ENCODE measurements at places on chromosomes 2 and 18.

DNA sequence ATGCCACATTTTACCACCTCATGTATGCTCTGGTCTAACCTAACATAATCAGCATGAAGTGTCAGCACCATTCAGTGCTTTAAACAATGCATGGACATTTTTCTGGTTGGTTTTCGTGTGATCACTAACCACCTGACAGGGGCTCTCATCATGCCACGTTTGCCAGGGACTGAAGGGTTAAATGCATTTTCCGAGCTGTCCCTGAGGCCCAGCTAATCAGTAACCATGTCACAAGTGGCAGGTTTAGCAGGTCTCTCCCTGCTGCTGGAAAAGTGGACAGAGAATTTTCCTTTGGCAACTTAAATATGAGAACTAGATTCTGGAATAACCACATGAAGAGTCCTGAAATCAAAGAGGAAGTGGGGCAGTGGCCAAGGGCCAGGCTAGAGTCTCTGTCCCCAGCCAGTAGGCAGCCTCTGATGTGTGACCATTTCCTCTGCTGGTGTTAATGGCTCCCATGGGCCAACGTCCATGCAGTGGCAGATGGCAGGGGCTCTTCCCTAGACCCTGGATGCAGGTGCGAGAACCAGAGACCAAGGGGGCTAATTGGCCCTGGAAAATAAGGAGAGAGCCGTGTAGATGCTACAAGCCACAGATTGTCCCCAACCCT lies 69.5 kb downstream of the TPGS2 start:
- no peak for DNase-seq

DNA sequence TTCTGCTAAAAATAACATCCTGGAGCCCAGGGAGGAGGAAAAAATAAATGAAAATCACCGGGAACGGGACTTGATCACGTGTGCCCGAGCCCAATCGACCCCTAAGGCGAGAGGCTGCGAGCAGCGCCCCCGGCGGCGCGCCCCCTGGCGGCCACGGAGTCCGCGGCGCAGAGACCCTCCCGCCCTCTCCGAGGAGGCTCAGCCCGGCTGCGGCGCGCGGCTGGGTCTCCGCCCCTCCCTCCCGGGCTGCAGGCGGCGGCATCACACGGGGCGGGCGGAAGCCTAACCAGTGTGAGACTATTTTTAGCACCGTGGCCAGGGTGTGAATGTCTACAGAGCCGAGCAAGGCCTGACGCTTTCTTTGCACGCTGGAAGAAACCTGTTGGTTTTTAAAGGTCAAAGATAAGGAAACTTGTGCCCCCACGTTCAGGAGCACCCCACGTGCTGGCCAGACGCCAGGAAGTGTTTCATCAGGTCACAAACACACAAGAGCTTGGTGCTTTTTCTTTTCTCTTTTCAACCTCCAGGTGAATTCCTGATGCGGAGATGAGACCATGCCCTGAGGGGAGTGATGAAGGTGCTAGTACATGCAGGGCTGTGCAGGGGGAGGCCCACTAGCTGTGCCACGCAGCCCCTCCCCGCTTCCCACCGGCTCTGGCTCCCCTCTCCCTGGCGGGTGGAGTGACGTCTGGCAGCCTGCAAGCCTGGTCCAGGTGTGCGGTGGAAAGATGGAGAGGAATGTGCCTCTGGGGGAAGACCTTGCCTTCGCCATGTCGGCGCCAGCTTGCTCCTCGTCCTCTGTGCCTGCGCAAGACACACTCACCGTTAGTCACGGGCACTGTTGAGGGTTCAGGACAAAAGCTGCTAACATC lies 35.3 kb upstream of the DNMT3A start:
- DNase-seq: peak; percentile 91

DNA sequence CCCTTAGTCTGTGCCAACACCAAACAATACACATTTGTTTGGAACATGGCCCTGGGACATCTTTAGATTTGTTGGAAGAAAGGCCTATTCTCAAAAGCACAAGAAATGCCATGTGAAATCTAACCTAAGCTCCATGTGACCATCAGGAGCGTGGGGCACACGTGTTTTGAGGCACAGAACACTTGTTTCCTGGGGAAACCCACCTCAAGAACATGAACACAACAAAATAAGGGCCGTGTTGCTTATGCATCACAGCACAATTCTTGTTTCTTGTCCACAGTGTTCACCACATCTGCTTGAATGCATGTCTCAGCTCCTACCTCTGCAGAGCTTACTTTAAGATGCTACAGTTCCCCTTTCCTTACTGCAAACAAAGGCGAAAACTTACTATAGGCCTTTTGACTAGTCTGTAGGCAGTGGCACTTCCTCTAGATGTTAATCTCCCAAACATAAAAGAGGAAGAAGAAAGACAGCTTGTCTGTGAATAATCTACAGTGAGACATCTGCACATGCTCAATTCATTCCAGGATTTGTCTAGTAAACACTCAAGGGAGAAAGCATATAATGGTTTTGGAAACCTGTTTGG lies 165.0 kb downstream of the ANKRD44 start:
- no peak for DNase-seq

- DNase-seq: no peak
Observed at GRCh38 chr2:39492095-39492590, 55.1 kb upstream of the MAP4K3 start.

DNA sequence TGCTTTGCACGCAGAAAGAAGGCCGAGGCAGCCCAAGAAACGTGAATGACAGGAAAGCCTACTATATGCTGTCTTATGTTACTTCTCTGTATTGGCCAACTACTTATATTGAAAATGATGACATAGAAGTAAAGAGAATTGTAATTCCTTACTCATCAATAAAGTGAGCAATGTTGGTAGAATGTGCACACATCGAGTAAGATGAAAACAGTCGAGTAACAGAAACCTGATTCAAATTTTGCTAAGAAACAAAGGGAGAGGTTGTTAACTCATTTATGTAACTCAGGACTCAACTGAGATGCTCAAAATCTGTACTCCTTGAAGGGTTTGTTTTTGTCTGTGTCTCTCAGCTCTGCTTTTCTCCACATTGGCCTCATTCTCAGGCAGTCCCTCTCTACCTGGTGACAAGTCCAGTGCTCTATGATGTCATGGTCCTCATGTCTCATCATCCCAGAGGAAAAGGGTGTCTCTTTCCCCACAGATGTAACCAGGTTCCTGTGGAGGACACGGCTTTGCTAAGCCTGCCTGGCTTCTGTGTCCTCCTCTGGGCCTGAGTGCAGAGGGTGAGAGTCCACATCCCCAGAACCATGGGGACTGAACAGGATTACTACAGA lies 30.3 kb upstream of the CCDC93 start:
- no peak for DNase-seq

DNA sequence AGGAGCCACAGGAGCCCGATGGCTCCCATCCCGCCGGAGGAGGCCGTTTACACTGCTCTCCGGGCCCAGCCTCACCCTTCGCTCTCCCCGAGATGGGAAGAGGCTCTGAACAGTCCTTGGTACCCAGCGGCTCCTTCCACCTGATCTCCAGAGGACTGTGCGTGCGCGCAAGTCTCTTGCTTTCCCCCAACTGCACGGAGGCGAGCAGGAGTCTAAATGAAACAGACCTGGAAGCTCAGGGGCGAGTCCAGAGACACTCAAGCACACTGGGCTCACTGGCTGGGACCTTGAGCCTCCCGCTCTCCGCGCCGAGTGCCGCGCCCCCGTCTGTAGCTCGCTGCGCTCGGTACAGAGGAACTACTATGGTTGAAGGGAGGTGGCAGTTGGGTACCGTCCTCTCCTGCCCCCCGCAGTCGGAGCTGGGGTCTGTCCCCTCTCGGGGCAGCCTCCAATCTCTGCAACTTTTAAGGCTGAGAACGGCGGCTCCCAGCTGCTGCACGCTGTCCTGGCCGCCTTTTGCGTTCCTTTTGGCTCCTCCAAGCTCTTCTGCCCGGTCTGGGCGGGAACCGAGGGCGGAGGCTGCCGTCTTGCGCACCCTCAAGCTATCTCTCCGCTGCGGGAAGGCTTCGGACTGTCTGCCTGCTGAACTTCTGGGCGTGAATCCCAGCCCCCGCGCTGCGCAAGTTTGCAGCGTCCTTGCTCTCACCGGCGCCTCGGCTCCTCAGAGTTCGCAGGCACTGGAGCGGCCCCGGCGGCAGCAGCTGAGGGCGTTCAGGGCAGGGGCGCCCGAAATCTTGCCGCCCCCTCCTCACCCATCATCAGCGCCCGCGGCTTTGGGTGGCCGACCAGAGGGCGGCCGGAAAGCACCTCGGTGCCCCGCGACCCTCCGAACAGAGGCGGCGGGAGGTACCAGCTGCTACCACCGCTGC lies 491 bp downstream of the ALK start:
- no peak for DNase-seq

DNA sequence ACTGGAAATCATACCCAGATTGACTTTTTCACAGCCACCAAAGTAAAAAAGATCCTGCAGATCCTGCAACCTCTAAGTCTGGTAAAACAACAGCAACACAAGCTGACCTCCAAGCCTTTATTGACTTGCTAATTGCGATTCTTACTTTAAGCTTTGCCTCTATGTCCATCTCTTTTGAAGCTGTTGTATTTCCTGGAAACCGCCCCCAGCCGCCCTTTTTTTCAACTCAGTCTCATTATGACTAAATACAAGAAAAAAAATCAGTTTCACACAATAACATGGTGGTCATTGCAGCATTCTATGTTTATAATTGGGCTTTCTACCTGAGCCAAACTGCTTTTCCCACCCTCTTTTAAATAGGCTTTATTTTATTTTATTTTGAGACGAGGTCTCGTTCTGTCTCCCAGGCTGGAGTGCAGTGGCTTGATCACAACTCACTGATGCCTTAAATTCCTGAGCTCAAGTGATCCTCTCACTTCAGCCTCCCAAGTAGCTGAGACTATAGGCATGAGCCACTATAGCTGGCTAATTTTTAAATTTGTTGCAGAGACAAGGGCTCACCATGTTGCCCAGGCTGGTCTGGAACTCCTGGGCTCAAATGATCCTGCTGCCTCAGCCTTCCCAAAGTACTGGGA lies 76.2 kb downstream of the MOGAT1 start:
- no peak for DNase-seq

DNA sequence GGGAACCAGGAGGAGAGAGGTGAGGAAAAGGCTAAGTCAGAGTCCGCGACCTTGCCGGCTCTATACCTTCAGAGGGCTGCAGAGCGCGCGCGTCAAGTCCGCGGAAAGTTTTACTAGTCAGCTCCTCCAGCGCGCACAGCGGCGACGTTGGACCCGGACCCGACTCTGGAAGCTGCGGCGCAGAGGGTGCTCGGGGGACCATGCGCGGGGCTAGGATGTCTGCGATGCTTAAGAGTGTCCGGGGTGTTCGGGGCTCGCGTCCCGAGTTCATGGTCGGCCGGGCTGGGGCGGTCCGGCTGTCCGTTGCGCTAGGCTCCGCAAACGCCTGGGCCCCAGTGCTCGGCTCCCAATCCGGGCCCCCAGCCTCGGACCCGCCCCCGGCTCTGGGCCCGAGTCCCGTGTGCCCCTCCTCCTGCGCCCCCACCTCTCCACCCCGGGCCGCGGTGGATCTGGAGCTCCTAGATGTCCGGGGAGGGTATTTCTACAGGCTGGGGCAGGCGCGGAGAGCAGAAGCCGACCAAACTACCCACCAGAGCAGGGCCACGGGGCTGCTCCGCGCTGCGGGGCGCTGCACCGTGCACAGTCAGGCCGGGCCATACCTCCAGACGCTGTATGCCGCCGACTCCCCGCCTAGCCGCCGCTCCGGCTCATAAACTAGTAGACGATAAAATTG lies at the start of gene LBX2:
LBX2 (minus strand) TSS at position 337 of the 673 bp plus-strand sequence; CDS start at position 271, 66 bp downstream.
- no peak for DNase-seq

Measured in activated CD4-positive, alpha-beta T cell treated with anti-CD3 and anti-CD28 coated beads for 4 hours (primary cell).